ENCODE measurements at places on chromosomes 1 and 21. TPM values are rescaled to one million over a fixed set of nuclear protein-coding genes. Genes with fewer than 3 reads are reported as not detected.

DNA sequence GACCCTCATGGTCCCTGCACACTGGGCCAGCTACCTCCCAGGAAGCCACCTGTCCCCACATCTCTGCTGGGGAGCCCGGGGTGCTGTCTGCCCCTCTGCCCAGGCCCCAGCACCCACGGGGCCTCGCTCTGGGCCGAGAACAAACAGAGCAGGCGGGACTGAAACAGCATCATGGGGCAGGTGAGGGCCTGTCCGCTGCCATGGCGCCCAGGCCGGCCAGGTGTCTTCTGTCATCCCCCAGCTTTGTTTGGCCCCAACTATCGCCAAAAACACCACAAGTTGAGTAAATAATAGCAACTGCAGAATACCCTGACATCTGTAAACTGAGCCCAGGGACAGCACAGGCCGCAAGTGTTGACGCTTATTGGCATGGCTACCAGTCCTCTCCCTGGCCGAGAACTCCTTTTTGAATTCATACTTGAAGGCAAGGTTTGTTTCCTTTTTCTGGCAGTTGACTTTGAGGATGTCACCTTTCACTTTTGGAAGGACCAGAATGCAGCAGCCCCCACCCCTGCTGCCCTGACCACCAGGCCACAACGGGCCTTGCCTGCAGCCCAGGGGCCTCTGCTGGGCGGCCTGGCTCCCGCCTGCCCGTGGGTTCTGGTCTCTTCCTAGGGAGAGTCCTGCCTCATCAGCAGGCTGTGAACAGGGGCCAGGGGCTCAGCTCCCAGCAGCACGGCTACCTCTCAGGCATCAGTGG lies 152.7 kb downstream of the CASZ1 start:
- no peak for DNase-seq

GRCh38 chr21:43024439-43025136 lies 50.2 kb downstream of the PKNOX1 start:
- peak; percentile 48 for DNase-seq

DNA sequence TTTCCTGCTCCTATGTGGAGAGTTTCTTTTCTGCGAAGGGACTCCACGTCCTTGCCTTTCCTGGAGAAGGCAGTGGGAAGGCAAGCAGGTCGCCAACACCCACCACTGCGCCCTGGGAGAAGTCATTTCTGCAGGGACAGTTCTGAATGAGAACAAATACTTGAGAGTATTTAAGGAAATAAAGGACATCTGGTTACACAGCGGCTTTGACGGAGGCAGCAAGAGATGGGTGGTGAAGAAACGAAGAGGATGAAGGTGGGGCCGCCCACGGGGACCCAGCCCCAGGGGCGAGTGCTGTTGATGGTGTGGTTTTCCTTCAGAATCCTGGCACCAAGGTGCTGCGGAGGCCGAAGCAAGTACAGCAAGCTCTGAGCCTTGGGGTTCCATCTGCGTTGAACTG lies 75.5 kb downstream of the PSMG1 start:
- DNase-seq, result no peak

DNA sequence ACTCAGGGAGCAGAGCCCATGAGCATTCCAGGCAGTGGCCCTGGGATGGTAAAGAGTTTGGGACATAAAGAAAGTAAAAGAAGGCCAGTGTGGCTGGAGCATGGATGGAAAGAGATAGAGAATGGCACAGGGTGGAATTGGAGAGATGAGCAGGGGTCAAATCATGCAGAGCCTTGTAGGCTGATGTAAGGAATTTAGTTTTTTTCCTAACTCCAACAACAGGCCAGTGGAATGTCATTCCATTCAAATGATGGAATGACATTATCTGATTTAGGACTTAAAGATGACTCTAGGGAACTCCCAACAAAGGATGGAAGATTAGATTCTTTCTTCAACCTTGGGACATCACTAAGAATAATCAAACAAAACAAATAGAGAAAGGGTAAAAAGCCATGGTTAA lies 12.8 kb upstream of the S100A2 start:
- DNase-seq, result no peak

DNA sequence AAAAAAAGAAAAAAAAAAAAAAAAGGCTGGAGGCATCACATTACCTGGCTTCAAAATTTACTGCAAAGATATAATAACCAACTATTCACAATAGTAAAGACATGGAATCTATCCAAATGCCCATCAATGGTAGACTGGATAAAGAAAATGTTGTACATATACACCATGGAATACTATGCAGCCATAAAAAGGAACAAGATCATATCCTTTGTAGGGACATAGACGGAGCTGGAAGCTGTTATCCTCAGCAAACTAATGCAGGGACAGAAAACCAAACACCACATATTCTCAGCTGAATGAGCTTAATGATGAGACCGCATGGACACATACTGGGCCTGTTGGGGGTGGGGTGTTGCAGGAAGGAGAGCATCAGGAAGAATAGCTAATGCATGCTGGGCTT lies 330.5 kb downstream of the SRGAP2C start:
- DNase-seq, result no peak

PHC2 gene
- total RNA-seq, result 51.9 TPM

CHI3L2 gene
- 0.89 TPM for total RNA-seq
